ENCODE measurements at places on chromosomes 11 and 22. TPM values are rescaled to one million over a fixed set of nuclear protein-coding genes. Genes with fewer than 3 reads are reported as not detected.

DNA sequence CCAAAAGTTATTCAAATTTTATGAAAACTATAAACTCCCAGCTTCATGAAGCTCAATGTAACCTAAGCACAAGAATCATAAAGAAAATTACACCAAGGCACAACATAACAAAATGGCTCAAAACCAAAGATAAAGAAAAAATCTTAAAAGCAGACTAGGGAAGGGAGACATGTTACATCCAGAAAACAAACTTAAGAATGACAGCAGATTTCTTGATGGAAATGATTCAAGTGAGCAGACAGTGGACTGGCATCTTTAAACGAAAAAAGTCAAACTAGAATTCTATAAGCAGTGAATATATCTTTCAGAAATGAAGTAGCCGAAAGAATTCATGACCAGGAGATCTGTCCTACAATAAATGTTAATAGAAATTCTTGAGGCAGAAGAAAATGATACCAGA is 75.6 kb downstream of the SHANK2 start:
- DNase-seq: no peak

TRPM5 gene
- total RNA-seq: not detected

DNA sequence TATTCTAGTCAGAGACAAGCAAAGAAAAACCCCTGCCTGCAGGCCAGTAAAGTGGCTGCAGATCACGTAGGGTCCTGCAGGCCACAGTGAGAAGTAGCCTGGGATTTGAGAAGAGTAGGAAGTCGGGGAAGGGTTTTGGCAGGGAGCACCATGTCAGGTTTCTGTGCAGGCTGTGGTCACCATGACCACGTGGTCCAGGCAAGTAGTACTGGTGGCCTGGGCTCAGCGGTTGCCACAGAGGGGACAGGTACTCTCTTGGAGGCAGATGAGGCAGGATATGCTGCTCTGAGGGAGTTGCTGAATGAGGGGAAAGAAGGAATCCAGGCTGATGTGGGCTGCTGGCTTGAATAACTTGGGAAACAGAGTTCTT is 46.5 kb downstream of the PISD start:
- DNase-seq: no peak

DNA sequence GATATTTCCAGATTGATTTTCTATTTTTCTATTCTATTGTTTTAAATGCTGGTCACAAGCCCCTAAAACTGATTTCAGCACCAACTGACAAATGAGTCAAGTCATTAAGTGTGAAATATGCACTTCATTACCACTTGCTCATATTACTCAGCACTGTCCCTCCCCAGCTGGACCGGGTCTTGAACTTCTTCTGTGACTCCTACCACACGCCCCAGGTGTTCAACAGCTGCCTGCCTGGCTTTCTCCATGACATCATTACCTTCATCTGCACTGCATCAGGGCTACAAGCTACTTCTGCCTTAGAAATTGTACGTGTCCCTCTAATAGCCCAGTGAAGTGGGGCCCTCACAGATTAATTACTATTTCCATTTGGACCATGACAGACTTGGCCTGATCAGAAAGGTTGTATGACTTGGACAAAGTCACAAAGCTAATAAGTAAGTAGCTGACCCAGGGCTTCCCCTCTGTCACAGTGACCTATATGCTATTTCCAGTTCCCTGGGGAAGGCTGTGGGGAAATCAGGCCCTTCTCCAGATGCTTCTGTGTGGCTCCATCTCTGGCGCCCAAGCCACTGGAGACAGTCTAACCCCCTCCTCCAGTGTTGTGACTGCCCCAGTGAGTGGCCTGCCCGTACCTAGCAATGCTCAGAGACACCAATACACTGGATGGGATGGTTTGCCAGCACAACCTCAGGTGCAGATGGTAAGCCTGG is 18.1 kb downstream of the TBC1D10A start:
- DNase-seq: no peak

DNA sequence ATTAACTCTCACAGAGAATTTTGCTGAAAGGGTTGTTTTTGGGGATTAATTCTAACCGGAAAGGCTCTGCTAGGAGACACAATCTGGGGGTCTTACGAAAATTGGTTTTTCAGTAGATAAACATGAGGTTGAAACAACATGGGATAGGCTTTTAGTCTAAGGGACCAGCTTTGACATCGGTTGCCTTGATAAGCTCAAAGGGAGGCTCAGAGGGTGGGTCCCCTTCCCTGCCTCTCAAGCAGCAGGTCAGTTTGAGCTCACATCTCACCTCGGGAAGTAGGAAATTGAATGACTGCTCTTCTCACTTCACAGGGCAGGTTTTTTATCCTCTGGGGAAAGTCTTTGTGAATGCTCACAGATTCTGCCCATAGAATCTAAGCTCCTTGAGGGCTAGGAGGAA is 70.2 kb upstream of the KIRREL3 start:
- DNase-seq: no peak

DNA sequence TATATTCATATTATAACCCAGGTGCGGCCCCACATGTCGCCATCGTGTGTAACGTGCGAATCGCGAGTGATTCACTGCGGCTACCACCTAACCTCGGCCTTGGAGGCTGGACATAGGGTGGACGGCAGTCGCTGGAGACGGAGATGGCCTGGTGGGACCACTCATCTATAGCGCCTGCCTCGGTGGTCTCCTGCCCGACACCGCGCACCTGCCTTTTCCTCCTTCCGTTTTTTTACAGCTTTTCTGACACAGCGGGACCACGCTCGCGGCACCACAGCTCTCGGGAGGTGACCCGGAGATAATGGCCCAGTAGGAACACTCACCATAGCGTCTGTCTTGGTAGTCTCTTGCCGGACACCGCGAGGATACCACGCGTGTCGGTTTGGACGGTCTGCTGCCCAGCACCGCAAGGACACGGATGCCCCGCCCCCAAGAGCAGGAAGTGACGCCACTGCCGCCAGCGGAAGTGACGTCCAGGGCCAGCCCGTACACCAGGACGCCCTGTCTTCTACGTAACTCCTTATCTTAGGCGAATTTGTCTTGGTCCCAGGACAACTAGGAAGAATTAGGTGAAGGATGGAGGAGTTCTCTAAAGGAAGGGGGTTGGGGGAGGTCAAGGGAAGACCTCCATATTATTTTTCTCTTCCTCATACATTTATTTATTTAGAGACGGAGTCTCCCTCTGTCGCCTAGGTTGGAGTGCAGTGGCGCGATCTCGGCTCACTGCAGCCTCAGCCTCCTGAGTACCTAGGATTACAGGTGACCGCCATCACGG is 6.4 kb downstream of the SNU13 start:
- peak; percentile 87 for DNase-seq

DNA sequence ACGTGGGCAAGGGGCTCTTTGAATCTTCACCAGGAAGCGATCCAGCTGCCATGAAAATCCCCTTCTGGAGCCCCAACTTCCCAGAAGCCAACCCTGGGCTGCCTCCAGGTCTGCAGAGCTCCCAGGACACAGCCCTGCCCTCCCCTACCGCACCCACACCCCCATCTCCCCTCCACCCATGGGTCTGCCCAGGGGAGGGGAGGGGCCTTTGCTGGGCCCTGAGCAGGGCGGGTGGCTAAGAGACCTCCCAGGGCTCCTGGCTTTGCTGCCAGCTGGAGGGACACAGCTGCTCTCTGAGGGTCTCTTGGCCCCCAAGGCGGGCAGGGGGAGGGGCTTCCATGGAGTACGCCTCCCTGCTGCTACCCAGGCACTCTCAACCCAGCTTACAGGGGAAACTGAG is 64.1 kb downstream of the WNT7B start:
- no peak for DNase-seq

DNA sequence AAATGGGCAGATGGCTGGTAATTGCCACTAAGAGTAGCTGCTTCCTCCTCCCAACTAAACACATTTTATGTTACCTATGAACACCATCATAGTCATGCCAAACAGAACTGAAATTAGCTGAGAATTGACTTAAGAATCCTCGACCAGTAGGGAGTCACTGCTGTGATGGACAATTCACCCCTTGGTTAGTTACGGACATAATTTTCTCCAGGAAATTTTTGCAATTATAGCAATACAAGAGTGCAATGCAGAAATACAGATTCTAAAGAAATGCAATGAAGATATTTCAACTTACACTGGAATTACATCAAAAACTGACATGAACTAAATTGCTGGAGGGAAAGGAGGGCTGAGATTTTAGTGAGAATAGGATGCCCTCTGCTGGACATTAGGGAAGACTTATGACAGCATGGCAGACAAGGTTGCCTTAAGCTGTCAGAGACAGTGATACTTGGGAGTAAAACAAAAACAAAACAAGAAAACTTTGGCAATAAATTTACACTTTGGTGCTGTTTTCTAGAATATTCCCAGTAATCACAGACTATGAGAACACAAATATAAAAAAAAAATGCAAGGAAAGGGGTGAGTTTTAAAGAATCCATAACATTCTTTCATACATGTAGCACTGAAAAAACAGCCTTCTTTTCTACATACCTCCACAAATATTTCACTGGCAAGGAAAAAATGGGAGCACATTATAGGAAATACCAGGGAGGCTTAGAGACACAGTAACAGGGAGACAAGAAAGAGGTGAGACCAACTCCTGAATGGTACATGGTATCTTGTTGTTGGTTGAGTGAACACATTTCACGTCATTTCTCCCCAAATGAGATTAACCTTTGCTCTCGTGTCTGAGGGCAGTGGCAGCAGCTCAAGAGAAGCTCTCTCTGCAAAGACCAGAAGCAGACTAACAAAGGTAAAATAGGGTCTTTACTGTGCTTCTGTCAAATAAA is 11.2 kb upstream of the PPP2R1B start:
- DNase-seq: no peak

GRCh38 chr11:66227700-66228099 is 40.7 kb upstream of the RAB1B start:
- no peak for DNase-seq

GRCh38 chr11:65485920-65486219 is 13.0 kb upstream of the MALAT1 start:
- no peak for DNase-seq

DNA sequence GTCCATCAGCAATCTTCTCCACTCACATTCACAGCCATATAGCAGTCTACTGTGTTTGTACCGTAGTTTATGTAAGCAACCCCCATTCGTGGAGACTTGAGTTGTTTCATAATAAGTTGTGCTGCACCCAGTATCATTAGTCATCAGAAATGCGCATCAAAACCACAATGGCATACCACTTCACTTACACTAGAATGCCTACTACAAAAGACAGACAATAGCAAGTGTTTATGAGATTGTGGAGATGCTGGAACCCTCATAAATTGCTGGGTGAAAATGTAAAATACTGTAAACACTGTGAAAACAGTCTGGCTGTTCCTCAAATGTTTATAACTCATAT is 133.3 kb downstream of the ATXN10 start:
- no peak for DNase-seq

DNA sequence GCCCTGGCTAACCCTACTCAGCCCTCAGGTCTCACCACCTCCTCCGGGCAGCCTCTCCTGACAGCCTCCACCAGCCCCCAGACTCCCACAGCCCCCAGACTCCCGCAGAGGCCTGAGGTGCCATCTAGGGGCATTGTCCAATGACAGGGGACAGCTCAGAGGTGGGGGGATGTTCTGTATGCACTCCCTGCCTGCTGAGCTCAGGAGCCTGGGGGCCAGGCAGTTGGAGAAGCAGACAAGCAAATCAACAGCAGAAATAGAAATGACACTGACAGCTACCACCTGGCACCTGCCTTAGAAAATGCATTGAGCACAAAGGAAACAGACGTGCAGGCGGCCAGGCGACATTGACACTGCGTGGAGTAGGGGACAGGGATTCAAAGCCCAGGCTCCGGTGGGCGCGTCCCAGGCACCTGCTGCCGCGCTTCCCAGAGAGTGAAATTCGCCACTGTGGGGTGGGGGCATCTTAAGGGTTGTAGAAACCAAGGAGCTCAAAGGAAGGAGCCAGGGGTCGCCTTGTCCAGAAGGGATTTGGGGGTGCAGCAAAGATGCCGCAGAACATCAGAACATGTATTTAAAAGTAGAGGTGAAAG is 22.5 kb upstream of the WNT7B start:
- DNase-seq: no peak

DNA sequence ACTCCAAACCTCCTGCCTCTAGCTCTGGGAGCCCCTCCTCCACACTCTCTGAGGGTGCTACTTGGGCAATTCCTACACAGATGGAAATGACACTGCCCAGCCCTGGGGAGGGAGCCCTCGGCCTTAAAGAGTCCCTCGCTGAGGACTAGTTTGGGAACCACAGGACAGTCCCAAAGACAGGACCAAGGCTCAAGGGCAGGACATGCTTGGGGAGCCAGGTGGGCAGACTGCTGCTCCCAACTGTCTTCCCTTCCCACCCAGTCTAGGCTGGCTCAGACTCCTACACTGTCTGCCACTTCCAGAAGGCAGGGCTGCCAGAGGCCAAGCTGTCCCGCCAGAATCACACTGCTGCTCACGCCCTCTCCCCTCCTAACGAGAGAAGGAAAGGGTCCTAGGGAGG is 9.8 kb downstream of the ARRB1 start:
- DNase-seq: no peak

GRCh38 chr11:57786436-57786835 is 24.8 kb downstream of the CTNND1 start:
- no peak for DNase-seq

DNA sequence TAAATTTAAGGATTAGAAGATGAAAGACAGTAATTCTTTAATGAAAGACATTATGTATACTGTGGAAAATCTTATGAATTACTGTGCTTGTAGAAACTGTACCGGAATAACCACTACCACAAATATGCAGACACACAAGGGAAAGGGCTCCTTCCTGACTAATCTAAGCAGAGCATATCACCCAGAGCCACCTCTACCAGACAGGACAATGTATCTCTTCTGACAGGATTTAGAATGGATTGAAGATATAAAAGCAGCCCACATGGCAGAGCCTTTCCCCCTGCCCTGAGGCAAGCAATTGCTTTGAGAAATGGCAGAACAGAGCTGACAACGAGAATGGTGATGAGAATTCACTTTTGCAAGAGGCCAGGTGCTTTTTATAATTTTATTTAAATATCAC is 144.1 kb downstream of the NOX4 start:
- no peak for DNase-seq

DNA sequence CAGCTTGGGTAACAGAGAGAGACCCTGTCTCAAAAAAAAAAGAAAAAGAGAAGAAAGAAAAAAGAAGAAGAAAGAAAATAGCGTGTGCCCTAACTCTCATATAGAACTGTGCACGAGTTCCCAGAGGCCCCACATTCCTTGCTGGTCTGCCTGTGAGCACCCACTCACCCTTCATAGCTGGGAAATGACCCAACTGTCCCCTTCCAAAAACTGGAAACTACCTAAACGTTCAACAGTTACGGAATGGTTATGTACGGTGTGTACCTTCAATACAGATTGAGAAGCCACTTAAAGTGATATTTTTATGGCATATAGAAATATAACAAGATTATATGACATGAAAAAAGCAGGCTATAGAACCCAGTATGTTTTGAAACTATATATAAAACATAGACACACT is 82.0 kb downstream of the PARVA start:
- DNase-seq: no peak

DNA sequence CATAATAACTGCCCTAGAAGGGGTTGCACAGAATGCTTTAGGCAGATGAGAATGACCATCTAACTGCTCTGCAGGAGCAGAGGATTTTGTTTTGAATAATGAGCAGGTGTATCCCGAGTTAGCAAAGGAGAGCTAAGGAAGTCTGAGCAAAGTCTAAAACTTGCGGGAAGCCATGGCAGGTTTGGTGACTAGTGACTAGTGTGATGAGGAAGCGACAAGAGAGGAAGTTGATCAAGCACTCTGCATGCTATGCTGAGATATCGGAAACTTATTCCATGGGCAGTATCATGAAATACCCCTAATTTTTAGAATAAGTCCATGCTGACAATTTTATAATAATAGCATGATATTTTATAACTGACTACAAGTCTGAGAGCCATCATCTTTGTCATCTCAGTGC is 12.9 kb downstream of the OLFML1 start:
- no peak for DNase-seq
